ENCODE measurements at places on chromosomes 7 and 10.

GRCh38 chr10:113139699-113140098, 189.7 kb downstream of the TCF7L2 start:
- DNase-seq, result no peak

DNA sequence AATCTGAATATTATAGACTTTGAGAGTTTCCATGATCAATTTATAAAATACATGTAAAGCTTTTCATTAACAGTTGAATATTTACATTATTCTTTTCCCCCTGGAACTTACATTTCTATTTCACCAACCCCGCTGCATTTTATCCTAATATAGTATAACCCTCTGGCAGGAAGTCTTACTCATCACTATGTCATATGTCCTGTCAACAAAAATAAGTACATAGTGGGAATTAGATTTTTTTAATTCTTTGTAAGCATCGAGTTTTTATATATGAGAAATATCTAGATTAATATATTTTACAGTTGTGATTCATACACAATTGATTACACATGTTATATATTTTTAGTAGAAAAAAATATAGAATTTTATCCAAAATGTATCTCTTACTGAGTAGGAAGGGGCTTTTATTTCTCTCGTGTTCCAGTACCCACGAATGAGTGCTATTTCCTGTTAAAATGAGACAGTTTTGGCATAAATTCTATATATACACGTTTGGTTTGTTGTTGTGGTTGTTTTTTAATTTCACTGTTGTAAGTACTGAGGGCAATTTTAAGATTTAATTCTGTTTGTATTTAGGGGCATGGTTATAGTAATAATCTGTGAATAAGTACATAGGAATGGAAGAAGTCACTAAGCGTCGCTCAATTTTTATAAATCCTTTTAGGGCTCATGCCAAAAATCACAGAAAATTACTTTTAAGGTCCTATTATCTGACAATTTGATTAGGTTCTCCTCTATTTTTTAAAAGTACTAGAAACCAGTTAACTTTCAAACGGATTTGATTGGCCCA, 87.1 kb downstream of the HECW1 start:
- DNase-seq, result peak; percentile 27

DNA sequence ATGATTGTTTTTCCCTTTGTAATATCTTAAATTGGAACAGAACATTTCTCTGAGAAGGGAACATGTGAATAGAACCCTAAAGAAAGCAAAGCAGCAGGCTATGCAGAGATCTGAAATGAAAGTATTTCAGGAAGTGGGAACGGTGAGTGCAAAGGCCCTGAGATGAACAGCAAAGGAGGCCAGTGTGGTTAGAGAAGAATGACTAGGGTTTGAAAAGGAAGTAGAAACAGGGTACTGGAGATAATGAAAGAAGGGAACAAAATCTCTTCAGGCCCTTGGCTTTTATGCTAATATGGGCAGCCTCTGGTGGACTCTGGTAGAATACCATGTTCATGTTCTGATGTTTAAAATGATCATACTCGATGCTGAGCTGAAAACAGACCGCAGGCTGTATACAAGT, 22.2 kb downstream of the ARHGAP21 start:
- DNase-seq, result peak; percentile 10

DNA sequence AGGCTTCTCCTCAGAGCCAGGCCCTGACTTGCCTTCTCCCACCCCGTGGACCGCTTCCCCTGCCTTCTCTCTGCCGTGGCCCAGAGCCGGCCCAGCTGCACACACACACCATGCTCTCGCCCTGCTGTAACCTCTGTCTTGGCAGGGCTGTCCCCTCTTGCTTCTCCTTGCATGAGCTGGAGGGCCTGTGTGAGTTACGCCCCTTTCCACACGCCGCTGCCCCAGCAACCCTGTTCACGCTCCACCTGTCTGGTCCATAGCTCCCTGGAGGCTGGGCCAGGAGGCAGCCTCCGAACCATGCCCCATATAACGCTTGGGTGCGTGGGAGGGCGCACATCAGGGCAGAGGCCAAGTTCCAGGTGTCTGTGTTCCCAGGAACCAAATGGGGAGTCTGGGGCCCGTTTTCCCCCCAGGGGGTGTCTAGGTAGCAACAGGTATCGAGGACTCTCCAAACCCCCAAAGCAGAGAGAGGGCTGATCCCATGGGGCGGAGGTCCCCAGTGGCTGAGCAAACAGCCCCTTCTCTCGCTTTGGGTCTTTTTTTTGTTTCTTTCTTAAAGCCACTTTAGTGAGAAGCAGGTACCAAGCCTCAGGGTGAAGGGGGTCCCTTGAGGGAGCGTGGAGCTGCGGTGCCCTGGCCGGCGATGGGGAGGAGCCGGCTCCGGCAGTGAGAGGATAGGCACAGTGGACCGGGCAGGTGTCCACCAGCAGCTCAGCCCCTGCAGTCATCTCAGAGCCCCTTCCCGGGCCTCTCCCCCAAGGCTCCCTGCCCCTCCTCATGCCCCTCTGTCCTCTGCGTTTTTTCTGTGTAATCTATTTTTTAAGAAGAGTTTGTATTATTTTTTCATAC, 38.0 kb downstream of the LIMK1 start:
- DNase-seq, result no peak

DNA sequence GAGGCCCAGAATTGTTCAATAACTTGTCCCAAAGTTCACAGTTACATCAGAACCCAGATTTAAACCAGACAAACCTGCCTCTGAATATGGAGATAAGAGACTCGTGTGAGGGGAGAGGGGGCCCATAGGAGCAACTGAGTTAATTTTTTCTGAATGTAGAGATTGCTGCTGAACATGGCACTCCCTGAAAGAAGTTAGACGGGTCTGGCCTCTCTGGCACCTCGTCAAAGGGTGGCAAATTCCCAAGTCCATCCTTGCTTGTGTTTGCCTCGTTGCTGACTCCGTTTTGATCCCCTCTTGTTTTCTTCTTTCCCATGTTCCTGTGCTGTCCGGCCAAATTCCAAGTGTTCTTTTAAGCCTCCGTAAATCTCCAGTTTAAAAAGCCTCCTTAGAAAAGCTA, 35.2 kb upstream of the YAE1 start:
- no peak for DNase-seq

DNA sequence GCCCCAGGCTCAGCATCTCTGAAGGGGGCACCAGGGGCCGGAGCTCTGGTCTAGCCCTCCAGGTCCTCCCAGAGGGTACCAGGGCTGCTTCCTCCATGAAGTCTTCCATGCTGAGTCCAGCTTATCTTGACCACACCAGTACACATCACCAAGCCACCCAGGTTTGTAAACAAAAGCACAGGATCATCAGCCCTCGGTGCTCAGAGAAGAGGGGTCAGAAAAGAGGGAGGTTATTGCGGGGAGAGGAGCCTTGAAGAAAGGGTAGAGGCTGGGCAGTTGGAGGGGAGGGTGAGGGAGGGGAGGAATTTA, 23.9 kb downstream of the AQP1 start:
- no peak for DNase-seq

GRCh38 chr10:79084972-79085597, 16.3 kb downstream of the ZMIZ1 start:
- DNase-seq, result no peak

GRCh38 chr10:13352519-13352918, 4.4 kb upstream of the SEPHS1 start:
- DNase-seq, result no peak

- DNase-seq, result peak; percentile 78
Measured at GRCh38 chr10:124394583-124394982, 24.1 kb downstream of the OAT start.

DNA sequence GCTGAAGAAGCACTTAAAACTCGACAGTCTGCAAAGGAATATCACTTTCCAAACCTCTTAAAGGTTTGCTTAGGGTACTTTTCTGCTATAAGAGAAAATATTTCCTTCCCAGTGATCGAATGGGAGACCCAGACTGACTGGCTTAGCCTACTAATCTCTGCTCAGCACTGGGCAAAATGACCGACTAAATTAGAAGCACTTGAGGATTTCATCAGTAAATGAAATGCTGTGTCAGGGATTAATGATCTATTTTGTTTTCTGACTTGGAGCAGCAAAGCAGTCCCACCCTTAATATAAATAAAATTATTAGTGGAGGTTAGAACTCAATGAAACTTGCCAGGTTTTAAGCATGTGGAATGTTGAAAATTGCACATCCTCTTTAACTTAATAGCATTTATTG, 411.6 kb downstream of the NEBL start:
- DNase-seq, result no peak

GRCh38 chr7:90999989-91000979, 263.9 kb upstream of the FZD1 start:
- peak; percentile 33 for DNase-seq

- DNase-seq, result no peak
Measured at GRCh38 chr10:102626026-102626685, 18.1 kb upstream of the TRIM8 start.

GRCh38 chr7:15007507-15007906, 105.0 kb upstream of the DGKB start:
- DNase-seq, result peak; percentile 42

- no peak for DNase-seq
Measured at GRCh38 chr10:75462865-75463264, 31.4 kb downstream of the LRMDA start.

DNA sequence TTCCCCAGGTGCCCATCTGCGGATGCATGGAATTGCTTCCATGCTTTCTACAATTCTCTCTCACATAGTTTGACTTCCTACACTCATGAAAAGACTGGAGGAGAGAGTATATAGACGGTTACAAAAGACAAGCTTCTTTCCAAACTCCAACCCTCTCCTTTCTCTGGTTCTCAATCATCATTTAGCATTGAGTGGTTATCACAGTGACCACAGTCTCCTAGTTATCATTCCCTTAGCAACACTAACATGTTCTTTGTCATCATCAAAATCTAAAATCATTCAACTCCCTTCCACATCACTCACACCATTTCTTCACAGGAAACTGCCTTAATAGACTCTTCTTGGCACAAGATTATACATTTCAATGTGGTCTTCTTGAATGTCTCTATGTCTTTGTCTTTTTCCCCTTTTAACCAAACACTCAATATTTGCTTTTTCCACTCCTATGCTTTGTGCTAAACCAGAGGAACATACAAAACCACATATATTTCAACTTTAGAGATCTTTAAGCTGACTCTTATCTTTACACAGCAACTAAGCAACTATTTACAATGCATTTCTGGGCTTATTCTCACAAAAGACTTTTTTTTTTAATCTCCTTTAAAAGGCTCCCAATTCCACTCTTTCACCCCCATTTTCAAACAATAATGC, 126.3 kb downstream of the CNOT4 start:
- no peak for DNase-seq

DNA sequence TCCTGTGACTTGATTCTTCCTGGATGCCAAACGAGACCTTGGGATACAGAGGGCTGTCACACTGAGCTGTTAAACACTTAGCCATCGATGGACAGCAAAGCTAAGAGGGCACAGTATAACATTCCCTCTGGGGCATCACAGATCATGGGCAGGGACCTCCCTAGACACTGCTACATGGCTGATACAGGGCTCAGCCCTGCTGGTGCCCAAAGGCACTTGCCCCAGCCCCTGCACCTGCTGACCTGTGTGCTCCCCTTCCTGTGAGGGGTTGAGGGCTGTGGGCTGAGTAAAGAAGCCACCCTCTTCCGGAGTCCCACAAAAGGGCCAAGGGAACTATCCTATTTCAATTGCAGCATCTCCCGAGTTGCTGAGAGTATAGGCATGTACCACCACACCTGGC, 337.9 kb downstream of the EXOC4 start:
- DNase-seq, result no peak

GRCh38 chr10:106384496-106384895, 780.0 kb downstream of the SORCS1 start:
- DNase-seq, result no peak

DNA sequence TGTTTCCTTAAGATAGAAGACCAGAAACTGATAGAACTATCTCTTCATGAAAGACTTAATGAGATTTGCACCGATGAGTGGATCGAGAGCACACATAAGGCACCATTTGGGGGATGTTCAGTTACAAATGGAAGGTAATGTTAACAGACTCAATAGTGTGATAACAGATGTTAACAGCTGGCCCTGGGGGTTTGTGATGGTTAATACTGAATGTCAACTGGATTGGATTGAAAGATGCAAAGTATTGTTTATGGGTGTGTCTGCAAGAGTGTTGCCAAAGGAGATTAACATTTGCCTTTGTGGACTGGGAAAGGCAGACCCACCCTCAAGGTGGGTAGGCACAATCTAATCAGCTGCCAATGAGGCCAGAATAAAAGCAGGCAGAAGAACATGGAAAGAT, 130.5 kb upstream of the DGKB start:
- no peak for DNase-seq

DNA sequence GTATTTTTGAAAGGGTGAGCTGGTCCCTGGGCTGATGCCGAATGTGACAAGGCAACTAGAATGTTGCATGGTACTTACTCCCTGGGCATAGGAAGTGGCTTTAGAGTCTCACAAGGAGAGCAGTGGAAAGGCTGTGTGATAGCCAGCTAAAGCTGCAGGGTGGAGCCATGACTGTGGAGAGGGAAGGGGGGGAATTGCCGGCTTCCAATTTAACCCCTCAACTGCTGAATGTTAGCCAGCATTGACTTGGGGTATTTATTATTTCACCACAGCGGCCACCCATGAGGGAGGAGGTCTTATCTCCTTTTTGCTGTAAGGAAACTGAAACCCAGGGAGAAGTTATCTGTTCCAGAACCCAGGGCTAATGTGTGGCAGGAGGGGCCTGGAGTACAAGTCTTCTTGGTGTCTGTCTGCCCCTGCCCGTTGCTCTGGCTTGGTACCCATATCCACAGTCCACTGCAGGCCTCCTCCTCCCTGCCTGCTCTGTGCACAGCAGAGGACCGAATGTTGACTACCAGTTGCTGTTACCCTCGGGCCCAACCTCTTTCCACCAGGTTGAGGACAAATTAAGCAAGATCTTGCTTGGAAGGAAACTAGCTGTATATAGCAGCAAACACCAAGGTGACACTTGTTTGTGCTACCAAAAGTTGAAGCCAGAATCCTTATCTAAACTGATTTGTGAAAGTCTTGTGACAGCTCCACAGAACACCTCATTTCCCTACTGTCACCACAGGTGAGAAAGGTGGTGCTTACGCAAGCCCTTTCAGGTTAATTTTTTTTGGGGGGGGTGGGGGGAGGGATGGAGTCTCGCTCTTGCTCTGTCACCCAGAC, 37.6 kb downstream of the WBP1L start:
- no peak for DNase-seq

DNA sequence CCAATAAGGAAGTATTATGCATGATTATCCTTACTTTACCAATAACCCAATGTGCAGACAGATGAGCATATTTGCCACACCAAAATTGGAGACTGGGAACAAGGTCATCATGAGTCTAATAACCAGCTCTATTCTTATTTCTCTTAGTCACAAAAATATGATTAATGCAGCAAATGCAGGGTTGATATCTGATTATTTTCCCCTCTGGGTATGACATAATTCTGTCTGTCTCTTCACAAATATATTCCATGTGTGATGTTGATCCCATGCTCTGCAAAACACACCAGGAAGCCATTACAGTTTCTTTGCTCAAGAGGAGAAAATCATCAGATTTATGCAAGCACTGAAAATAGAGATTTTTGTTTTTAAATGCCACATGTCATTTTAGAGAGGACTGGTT, 196.5 kb upstream of the DGKB start:
- no peak for DNase-seq

GRCh38 chr7:148325208-148325607, 265.4 kb upstream of the C7orf33 start:
- DNase-seq, result no peak

GRCh38 chr7:25122373-25122772, 2.7 kb downstream of the CYCS start:
- DNase-seq, result peak; percentile 42

DNA sequence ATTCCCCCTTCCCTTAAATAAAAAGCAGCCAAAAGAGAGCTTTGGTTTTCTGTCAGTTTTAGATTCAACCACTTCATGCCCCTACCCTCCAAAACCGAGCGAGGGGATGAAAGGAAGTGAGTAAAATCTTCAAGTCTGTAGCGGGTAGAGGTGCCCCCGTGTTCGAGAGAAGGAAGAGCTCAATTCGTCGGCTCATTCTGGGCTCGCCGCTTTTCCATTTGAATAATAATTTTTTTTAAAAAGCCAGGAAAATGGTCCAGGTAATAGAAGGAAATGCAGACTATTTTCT, 436.2 kb upstream of the GALNT17 start:
- DNase-seq, result peak; percentile 36
